ENCODE measurements at places on chromosomes 7 and 10. TPM values are rescaled to one million over a fixed set of nuclear protein-coding genes. Genes with fewer than 3 reads are reported as not detected.

The INMT gene
- 0.15 TPM for total RNA-seq

The LIPJ gene
- not detected for total RNA-seq

The PIP gene
- total RNA-seq = not detected

The TRPV5 gene
- not detected for total RNA-seq

The MMD2 gene
- total RNA-seq = not detected

The PKD2L1 gene
- not detected for total RNA-seq

The FEZF1 gene
- not detected for total RNA-seq

The LDB3 gene
- total RNA-seq = not detected

The CTAGE4 gene
- 0.30 TPM for total RNA-seq

The FOXI2 gene
- not detected for total RNA-seq

The SUV39H2 gene
- total RNA-seq = 30.2 TPM

The STYXL1 gene
- 68.1 TPM for total RNA-seq

The CLDN3 gene
- 0.32 TPM for total RNA-seq

The FAM237B gene
- total RNA-seq = not detected

The GTF2IRD1 gene
- total RNA-seq = 4.5 TPM

The LHFPL3 gene
- not detected for total RNA-seq

The ZNF316 gene
- total RNA-seq = 11.1 TPM

The MSMB gene
- not detected for total RNA-seq

The SLC29A3 gene
- total RNA-seq = 1.3 TPM

The CLDN4 gene
- not detected for total RNA-seq

The CXCL12 gene
- 0.46 TPM for total RNA-seq

The MALRD1 gene
- total RNA-seq = under 0.01 TPM

The NEUROD6 gene
- total RNA-seq = not detected

The DNAH11 gene
- 3.0 TPM for total RNA-seq

The NXPH1 gene
- total RNA-seq = not detected

The HOXA13 gene
- total RNA-seq = 0.65 TPM

The CPEB3 gene
- 0.32 TPM for total RNA-seq

The OTUD1 gene
- 4.2 TPM for total RNA-seq

The LIPF gene
- total RNA-seq = not detected

The GFRA1 gene
- total RNA-seq = 1.8 TPM

The SH2B2 gene
- 1.4 TPM for total RNA-seq

The SFR1 gene
- total RNA-seq = 16.4 TPM

The SFTPA2 gene
- total RNA-seq = not detected

The GJD4 gene
- total RNA-seq = not detected

The VWC2 gene
- not detected for total RNA-seq

The SH2D4B gene
- total RNA-seq = 0.30 TPM

The ODAD2 gene
- total RNA-seq = 0.32 TPM

The CACNA2D1 gene
- total RNA-seq = 54.6 TPM

The C1QL3 gene
- not detected for total RNA-seq

The SP8 gene
- total RNA-seq = not detected

The ZSCAN25 gene
- total RNA-seq = 9.4 TPM

The FBH1 gene
- total RNA-seq = 104 TPM

The ST8SIA6 gene
- total RNA-seq = 0.32 TPM

The AMPH gene
- total RNA-seq = 3.9 TPM

The IFIT1 gene
- total RNA-seq = 164 TPM

The CHAT gene
- not detected for total RNA-seq

The PRRT4 gene
- total RNA-seq = 0.32 TPM

The DCLRE1C gene
- 8.5 TPM for total RNA-seq

The CHN2 gene
- total RNA-seq = under 0.01 TPM

The GLI3 gene
- 3.9 TPM for total RNA-seq

The CYP17A1 gene
- total RNA-seq = not detected

The ZMIZ2 gene
- 7.8 TPM for total RNA-seq

The CLCN1 gene
- total RNA-seq = not detected

The GIMAP2 gene
- 44.5 TPM for total RNA-seq

The TLL2 gene
- not detected for total RNA-seq

The SKIDA1 gene
- 0.46 TPM for total RNA-seq

The SEMA3A gene
- total RNA-seq = 88.9 TPM

The AKR1D1 gene
- not detected for total RNA-seq
